NCI-H187 treated with DMSO at 0.1 percent for 48 hours (cell line): ENCODE measurements at places on chromosomes 7 and 10.

DNA sequence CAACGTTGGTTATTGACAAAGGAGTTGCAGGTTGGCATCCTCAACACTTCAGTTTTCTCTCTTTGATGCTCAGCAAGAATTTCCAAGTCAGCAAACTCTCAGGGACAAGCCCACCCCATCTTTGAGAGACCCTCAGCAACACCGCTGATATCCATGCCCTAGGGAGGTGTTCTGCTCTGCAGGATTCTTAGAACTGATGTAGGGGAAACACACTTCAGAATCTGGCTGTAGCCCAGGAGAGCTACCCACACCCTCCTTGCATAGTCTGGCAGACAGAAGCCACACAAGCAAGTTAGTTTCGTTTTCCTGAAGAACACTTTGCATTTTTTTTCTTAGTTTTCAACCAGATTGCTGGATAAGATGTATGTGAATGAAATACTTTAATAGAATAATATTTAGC lies 822 bp downstream of the SAMD9L start:
- DNase-seq = no peak

- no peak for DNase-seq
Measured at GRCh38 chr10:128473911-128474310, 347.7 kb upstream of the MKI67 start.

DNA sequence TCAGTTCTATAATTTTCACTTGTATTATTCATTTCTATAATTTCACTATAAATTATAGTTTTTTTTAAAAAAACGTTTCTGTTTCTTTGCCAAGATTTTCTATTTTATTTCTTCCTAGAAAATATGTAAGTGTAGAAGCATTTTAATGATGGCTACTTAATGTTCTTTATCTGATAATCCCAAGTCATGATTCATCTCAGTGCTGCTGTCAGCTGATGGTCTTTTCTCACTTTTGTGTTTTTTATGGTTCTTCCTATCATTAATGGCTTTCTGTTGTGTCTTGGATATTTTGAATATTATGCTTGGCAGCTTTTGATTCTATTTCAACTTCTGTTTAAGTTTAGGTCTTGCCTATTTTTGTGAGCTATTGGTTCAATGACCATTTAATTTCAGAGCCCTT lies 268.6 kb downstream of the BAMBI start:
- no peak for DNase-seq

DNA sequence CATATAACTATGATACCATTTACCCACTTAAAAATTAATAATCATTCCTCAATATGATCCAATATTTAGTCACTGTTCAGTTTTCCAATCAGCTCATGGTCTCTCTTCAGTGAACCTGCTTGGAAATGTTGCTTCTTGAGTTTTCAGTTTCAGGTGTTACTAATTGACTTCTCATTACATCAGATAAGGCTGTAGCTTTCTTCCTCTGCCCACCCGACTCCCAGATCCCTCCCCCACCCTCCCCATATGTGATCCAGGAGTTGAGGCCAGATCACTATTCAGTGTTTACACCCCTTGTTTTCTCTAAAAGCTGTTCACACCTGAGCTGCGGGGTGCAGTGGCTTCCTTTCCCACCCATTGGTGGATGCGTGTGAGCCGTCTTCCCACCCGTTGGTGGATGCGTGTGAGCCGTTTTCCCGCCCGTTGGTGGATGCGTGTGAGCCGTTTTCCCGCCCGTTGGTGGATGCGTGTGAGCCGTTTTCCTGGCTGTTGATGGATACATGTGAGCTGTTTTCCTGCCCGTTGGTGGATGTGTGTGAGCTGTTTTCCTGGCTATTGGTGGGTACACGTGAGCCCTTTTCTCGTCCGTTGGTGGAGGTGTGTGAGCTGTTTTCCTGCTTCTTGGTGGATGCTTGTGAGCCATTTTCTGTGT lies 3.2 kb upstream of the MTG1 start:
- no peak for DNase-seq

DNA sequence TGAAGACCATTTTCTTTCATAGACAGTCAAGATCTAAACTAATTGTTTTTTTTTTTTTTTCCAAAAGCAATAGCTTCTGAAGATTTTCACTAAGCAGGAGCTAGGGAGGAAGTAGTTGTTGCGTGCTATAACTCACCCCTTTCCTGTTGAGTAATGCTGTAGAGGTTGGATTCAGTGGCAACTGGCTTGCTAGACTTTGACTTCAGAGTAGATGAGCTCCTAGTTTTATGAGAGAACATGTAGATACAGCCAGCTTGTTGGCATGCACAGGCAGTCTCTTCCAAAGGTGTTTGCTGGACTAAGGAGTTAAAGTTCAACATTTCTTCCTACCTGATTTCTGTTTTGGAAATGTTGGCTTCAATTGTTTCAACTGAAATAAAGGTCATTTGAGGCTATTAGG lies 66.2 kb upstream of the MXI1 start:
- no peak for DNase-seq

DNA sequence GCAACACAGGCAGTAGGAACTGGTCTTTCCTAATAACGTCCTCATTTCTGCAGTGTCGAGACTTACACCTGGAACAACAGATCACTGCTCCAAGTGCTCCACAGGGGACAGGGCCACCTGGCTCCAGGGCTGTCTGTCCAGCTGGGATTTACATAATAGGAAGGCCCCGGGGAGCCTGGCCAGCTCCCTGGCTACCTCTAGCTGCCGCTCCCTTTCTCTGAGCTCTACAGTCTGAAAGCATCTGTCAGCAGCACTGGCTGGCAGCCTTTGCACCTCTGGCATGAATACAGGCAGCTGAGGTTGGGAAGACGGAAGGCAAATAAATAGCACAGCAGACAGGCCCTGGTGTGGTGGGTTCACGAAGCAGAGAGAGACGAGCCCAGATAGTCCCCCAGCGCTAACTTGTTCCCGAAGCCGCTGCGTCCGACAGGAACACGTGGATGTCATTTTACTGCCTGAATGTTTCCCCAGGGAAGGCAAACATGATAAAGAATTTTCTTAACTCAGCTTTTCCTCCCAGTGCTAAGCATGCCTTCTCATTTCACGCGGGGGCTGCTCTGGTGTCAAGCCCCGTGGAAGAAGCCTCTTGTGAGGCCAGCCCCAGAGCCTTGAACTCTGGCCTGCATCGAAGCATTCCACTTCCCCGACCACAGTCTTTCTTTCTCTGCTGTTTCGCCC lies 105.4 kb downstream of the ITIH5 start:
- no peak for DNase-seq

DNA sequence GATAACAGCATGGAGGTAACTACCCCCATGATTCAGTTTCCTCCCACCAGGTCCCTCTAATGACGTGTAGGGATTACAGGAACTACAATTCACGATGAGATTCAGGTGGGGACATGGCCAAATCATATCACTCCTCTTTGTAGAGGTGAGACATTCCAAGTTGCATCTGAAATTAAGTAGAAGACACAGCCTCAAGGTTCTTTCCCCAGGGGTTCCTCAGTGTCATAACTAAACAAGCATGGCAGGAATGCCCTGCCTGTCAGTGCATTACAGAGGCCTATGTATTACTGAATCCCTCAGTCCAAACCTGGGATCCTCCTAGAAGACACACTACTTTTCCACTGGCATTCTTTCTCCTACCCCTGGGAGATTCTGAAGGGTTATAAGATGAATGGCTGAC lies 42.6 kb upstream of the WNT16 start:
- no peak for DNase-seq

DNA sequence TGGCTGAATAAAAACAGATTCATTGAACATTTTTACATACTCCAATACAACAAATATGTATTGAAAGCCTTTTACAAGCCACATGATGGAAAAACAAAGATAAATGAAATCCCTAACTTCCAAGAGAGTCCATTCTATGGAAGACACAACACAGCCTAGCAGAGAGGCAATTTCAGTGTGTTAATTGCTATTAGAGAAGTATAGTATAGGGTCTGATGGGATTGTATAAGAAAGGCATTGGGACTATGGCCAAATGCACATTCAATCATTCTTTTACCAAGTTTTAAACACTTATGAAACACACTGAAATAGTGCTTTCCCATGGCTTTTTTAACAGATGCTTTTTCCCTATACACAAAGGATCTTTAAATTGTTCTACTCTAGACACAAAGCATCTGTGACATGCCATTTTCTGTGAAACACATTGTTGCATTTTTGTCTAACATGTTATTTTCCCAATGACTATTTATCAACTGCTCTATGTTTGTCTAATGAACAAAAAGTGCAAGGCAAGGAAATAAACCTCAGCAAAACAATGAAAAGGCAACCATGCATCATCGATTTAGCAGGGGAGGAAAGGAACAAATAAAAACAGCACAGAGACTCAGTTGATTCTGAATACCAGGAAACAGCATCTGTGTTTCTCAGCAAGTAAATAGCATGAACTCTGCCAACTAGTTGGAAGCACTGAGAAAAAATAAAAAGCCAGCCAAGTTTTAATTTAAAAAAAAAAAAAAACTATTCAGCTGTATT lies 42.4 kb upstream of the PHYHIPL start:
- no peak for DNase-seq

GRCh38 chr10:84375011-84375410 lies 46.6 kb downstream of the CCSER2 start:
- no peak for DNase-seq

- DNase-seq = no peak
Measured at GRCh38 chr10:21043044-21043443, 145.9 kb upstream of the NEBL start.

GRCh38 chr10:9766762-9767161 lies 1250.9 kb upstream of the CELF2 start:
- no peak for DNase-seq

GRCh38 chr7:101705331-101705730 lies 76.2 kb upstream of the MYL10 start:
- DNase-seq = no peak

DNA sequence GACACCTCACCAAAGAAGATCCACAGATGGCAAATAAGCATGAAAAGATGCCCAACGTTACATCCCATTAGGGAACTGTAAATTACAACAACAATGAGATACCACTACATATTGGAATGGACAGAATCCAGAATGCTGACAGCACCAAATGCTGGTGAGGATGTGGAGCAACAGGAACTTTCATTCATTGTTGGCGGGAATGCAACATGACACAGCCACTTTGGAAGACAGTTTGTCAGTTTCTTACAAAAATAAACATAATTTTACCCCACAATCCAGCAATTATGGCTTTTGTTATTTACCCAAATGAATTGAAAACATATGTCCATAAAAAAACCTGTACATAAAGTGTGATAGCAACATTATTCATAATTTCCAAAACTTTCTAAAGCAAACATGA lies 176.8 kb downstream of the C7orf25 start:
- no peak for DNase-seq

GRCh38 chr7:94877731-94878670 lies 29.4 kb upstream of the PPP1R9A start:
- DNase-seq = no peak

DNA sequence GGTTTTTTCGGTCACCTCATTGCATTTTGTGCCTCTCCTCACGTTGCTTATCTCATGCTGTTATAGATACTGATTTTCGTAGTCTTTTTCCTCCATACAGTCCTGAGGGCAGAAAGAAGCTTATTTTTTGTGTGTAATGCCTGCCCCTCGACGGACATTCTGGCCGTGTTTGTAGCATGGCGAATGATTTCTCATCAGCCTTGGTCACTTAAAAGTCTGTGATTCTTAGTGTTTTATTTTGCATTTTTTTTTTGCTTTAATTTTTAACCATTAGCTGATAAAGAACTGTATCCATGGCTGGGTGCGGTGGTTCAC lies 469 bp upstream of the NOC3L start:
- no peak for DNase-seq

DNA sequence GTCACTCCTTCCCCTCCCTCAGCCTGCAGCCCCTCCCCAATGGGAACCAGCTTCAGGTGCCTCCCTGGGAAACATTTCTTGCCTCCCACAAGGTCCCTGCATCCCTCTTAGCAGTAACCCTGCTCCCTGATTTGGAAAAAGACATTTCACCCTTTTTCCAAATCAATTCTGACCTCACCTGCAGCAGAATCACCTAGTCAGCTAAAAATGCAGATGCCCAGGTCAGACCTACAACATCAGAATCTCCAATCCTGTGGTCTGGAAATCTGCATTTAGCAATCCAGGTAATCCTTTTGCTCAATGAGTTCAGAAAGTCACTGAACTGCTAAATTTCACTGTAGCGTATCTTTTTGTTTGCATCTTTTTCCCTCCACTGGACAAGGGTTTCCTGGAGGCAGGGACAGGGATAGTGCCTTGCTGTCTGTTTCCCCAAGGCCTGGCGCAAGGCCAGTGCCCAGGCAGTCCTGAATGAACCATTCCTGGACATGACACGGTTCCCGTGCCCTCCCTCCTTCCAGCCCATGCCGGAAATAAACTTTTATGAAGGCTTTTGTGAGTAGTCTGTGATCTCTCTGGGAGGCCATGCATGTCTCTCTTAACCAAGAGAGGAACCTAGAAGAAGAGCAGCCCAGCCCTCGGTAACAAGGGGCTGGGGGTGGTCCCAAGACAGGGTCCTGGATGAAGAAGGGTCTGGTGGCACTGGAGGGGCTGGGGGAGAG lies 44.0 kb downstream of the COL13A1 start:
- DNase-seq = no peak
